ENCODE measurements at places on chromosomes 1 and 21. TPM values are rescaled to one million over a fixed set of nuclear protein-coding genes. Genes with fewer than 3 reads are reported as not detected.

- H3K36me3 ChIP-seq, result peaks cover 16% of the 10 kb centered on the region
- no peaks in the 10 kb centered on the region for H3K4me1 ChIP-seq
- no peak overlapping the region for H3K27ac ChIP-seq
- no peaks in the 10 kb centered on the region for H3K27me3 ChIP-seq
- no peak overlapping the region for H3K4me3 ChIP-seq
- DNase-seq, result no peak
Observed at GRCh38 chr21:34093083-34093482, 19.7 kb downstream of the MRPS6 start.

DNA sequence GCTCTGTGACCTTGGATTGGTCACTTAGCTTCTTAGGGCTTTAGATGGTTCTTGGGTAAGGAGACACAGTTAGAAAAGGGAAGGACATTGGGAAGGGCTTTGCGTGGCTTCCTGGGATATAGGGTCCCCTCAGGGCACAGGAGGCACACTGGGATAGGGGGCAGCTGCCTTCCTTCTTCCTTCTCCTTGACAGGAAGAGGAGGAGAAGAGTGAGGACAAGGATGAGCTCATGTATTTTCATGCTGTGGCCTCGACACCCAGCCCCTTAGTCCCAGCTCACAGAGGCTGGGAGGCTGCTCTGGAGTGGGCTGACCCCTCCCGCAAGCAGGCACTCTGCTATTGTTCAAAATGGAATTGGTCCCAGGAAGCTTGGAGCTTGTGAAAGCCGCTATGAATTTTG lies 45.7 kb upstream of the POU3F1 start:
- no peak for DNase-seq
- H3K4me1 ChIP-seq, result no peaks in the 10 kb centered on the region
- H3K27ac ChIP-seq, result no peak overlapping the region
- no peak overlapping the region for H3K4me3 ChIP-seq
- no peaks in the 10 kb centered on the region for H3K36me3 ChIP-seq
- peaks cover 4% of the 10 kb centered on the region for H3K27me3 ChIP-seq

DNA sequence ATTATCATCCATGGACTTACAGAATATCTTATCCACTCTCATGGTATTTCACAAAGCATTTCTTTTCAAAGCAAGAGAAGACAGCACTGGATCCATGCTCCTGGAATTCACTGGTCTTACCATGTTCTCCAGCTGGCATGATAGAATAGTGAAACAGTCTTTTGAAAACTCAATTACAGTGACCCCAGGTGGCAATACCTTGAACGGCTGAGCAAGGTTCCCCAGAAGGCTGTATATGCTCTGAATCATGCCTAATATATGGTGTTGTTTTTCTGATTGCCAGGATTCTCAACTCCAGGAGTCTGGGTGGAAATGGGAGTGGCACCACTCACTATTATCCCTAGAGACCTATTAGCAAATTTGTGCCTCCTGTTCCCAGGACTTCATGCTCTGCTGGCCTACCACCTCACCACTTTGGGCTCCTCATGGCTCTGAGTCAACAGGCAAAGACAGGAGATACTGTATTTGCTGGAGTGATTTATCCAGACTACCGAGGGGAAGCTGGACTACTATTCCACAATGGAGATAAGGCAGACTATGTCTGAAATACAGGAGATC lies 87.6 kb downstream of the CATSPERE start:
- no peak overlapping the region for H3K27ac ChIP-seq
- H3K27me3 ChIP-seq, result no peaks in the 10 kb centered on the region
- H3K4me3 ChIP-seq, result no peak overlapping the region
- H3K4me1 ChIP-seq, result no peaks in the 10 kb centered on the region

Gene ACOT7
- 91.1 TPM for total RNA-seq

Gene LORICRIN
- not detected for total RNA-seq

Gene FAM72D
- 1.00 TPM for total RNA-seq

Gene ADIPOR1
- 73.0 TPM for total RNA-seq

Gene CGN
- 8.8 TPM for total RNA-seq

Gene HEYL
- 1.1 TPM for total RNA-seq

Measured in astrocyte (in vitro differentiated cells and primary cell).